ENCODE measurements at places on chromosomes 2 and 18.

GRCh38 chr18:669077-669476 is 11.6 kb downstream of the TYMS start:
- DNase-seq = no peak

DNA sequence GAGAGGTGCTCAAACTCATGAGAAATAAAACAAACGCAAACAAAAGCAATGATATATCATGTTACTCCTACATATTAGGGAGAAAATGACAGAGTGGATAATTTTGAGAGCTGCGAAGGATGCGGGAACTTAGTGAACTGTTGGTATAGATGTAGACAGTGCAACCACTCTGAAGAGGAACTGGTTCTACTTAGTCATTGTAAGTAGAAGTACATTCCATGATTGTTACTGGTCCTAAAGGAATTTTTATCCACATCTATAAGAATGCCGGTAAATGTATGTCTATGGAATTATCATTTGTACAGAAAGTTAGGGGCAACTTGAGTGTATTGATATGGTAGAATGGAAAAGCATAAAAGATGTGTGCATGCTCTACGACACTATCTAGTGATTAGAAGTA is 1238.4 kb downstream of the LRP1B start:
- DNase-seq = no peak

DNA sequence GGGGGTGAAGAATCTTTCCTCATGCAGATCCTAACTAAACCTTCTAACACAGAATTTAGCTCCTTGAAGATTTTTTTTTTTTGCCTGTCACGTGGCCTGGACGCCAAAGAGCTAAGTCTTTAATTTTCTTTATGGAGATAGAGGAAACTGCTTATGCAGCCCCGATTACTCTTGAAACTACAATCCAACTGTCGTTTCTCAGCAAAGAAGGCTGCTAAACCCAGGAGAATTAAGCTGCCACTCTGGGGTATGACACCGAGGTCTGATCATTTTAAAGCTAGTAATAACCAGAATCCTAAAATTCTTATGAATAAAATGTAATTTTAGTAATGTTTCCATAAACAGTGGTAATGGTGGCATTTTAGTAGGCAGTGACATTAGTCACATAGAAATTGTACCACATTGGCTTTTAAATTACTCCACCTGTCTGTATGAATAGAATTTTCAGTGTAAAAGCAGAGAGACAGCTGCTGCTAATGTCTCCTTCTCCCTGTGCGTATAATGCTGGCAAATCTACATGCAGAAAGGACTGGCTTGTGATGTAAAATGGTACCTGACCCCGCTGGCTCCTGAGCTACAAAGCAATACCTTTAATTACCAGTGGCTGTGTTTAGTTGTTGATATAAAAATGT is 86.5 kb downstream of the MEIS1 start:
- no peak for DNase-seq

- DNase-seq = no peak
These were observed 77.8 kb downstream of the DDX1 start for GRCh38 chr2:15669375-15669910.

DNA sequence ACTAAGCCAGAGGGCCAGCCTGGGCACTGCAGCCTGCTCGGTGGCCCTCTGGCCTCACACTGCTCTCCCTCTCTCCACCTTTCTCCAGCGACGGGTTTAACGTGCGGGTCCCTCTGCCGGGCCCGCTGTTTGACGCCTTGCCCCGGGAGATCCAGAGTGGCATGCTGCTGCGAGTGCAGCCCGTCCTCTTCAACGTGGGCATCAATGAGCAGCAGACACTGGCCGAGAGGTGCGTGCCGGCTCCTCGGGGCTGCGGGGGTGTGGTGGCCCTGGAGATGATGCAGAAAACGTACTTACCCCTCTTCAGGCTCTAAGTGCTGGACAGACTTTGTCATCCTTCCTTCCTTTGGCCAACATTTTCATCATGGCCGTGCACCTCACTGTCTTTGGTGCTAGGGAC is 42.4 kb downstream of the COA5 start:
- DNase-seq = no peak

DNA sequence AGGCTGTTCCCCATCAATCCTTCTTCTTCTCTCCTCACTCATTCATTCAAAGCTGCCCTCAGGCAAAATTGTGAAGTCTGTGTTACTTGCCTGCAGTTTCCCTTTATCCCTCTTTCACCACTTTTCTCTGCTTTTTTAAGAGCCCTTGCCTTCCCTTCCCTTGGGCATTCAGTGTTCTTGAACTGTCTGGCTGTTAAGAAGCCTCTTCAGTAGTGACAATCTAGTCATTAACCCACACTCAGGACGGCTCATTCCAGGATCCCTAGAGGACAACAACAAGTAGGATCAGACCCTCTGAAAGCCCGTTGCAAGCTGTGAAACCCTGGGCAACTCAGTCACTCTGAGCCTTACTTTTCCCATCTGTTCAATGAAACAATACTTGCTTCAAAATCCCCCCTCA is 615.7 kb downstream of the EPHA4 start:
- no peak for DNase-seq

DNA sequence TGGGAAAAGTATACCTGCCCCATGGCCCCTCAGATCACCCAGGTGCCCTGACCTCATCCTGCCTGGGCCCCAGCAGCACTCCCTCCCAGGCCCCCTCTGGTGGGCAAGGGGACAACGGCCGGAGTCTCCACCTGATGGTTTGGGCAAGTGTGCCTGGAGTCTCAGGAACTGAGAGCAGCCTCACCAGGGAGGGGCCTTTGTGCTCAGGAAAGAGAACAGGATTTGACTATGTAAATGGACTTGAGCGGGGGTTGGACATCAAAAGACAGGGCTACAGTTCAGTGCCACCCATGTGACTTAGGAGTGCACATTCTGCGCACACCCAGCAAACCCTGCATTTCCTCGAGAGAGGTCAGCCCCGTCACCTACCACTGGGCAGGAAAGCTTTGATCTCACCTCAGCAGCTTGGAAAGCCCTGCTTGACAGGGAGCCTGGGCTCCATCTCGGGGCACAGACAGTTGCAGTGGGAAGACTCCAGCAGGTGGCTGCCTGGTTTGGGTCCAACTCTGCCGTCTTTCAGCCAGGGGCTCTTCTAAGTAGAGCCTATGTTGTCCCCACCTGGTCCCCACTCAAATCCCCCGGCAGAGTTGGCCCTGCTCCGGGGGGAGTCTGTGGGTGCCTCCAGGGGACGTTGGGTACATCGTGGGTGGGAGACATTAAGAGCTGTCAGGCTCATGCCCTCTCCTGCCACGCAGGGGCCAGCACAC is 3.3 kb downstream of the INPP5D start:
- DNase-seq = no peak

GRCh38 chr2:119494163-119494790 is 30.0 kb downstream of the SCTR start:
- DNase-seq = no peak

- DNase-seq = no peak
These were observed 219.3 kb upstream of the OSR1 start for GRCh38 chr2:19577723-19578122.

All from activated CD4-positive, CD25-positive, alpha-beta regulatory T cell (primary cell).